ENCODE measurements at places on chromosomes 4 and X. TPM values are rescaled to one million over a fixed set of nuclear protein-coding genes. Genes with fewer than 3 reads are reported as not detected.

The MAGEA10 gene
- total RNA-seq = not detected

The AMELX gene
- not detected for total RNA-seq

The FRMPD3 gene
- total RNA-seq = 0.04 TPM

GRCh38 chr4:90375081-90375480 lies 247.9 kb downstream of the CCSER1 start:
- no peak for DNase-seq

GRCh38 chr4:91470671-91471070 lies 833.1 kb upstream of the GRID2 start:
- DNase-seq = no peak

DNA sequence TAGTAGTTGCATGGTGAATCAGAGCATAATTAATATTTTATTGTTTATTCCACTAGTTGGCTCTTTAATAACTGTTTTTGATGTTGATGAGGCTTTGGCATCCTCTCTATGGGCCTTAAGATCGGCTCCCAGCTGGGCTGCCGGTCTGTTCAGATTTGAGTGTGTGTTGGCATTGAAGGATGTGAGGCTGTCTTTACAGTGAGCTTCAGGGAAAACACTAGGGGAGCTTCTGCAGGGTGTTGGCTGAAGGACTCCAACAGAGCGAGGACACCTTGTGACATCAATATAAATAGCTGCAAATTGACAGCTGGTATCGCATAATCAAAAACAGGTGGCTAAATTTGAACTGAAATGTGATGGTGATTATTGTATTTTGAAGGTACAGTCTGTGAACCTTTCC lies 322.0 kb downstream of the FSTL5 start:
- no peak for DNase-seq

DNA sequence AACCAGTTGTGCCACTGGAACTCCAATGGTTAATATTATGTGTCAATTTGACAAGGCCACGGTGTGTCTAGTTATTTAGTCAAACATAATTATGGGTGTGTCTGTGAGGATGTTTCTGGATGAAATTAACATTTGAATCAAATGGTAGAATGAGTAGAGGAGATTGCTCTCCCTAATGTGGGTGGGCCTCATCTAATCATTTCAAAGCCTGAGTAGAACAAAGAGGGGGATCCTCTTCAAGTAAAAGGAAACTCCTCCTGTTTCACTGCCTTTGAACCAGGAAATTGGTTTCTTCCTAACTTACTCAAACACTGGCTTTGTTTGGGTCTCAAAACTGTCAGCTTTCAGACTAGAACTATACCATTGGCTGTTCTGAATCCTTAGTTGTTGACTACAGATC lies 1692.1 kb downstream of the PCDH19 start:
- no peak for DNase-seq

DNA sequence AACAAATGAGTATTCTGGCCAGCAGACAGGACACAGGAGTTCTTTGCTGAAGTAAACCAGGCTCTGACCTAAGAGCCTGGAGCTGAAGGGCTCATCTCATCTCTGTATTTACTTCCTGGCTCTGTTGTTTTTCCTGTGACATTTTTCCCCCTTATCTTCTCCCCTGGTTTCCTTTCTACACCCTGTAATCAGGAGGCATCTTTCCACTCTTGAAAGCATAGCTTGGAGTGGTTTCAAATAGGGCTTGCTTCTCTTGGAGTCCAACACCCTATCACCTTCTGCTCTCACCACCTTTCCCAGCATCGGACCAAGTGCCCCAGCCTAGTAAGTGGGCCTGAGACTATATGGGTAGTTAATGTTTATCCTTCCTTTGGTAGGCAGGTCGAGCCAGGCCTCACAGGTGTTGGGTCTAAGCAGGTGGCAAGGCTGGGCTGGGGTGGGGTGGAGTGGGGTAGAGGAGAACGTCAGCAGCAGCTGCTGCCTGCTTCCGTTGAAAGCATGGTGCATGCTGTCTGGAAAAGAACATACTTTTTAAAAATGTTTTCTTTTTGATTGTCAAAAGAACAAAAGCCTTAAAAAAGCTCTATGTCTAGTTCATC lies 1.2 kb downstream of the DRP2 start:
- no peak for DNase-seq

GRCh38 chrX:13996650-13997049 lies 33.0 kb downstream of the GEMIN8 start:
- no peak for DNase-seq

DNA sequence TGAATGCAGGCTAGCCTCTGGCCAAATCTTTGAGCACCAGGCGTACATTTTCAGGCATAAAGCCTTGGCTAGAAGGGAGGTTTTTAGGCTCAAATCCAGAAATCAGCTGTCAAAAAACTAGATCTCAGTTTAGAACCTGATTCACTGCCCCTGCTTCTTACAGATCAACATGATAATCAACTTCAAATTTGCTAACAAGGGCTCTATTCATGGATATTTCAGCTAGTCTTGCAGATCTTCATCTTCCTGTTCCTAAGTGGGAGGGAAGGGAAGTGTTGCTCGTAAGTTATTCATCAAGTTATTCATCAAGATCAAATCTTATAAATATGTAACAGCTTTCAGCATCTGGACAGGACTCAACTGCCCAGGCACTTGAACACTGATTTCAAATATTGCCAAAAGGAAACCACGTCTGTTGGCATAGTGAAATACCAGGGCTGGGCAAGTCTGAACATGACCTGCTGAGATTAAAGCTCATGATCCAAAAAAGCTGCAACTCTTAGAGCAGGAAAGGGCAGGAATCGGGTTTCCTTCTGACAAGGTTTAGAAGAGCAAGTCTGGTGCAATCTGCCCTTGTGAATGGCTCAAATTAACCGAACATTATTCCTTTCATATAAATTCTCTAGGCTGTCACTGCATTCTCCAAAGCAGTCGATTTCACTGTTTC lies 200.3 kb downstream of the PDGFC start:
- DNase-seq = no peak

- DNase-seq = no peak
Measured at GRCh38 chrX:65846974-65847373, 179.5 kb downstream of the MSN start.

DNA sequence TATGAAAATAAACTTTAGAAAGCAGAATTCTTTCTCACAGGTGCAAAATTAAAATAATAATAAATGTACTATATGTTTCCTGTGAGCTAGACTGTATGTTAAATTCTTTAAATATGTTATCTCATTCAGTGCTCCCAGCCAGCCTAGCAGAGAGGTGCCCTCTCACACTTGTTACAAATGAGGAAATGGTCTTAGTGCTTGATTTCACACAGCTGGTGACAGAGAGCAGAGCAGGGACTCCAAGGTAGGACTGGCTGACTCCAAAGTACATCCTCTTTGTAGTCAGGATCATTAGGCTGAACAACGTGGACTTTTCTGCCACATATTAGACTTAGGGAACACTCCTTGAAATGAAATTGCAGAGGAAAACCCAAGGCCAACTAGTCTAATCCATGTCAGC lies 72.0 kb upstream of the HHIP start:
- DNase-seq = no peak

- DNase-seq = no peak
Measured at GRCh38 chrX:8946563-8946962, 87.4 kb downstream of the FAM9B start.

DNA sequence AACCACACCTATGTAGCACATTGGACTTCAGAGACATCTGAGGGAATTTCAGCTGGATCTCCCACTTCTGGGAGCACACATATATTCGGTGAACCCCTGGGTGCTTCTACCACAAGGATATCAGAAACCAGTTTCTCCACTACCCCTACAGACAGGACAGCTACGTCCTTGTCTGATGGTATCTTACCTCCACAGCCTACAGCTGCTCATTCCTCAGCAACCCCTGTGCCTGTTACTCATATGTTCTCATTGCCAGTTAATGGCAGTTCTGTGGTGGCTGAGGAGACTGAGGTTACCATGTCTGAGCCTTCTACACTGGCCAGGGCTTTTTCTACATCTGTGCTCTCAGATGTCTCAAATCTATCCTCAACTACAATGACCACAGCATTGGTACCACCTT lies 45.7 kb downstream of the ADGRG4 start:
- no peak for DNase-seq

- no peak for DNase-seq
Measured at GRCh38 chr4:42914937-42915336, 22.4 kb downstream of the GRXCR1 start.

DNA sequence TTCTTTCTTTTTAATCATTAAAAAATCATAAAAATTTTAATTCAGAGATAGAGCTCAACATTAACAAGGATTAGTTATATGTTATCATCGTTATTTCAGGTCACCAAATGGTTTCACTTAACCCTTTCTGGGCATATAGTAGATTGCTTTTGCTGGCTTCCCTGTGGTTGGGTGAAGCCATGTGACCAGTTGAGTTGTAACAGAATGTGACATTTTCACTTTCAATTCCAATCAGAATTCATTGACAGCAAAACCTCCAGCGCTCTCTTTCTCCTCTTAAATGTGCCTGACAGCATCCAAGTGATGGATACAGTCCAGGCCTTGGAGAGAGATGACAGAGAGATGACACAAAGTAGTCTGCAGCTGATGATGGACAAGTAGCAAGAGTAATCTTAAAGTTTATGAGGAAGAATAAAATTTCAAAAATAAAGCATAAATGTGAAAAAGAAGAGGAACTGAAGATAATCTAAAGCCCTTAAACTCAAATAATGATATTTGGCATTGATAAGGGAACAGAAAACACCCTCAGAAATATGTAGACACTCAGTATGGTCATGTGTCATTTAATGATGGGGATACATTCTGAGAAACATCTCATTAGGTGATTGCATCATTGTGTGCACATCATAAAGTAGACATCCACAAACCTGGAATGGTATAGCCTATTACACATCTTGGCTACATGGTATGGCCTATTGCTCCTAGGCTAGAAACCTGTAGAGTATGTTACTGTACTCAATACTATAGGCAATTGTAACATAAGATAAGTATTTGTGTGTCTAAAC lies 92.3 kb upstream of the QRFPR start:
- no peak for DNase-seq

GRCh38 chrX:10008483-10009056 lies 41.4 kb downstream of the CLDN34 start:
- DNase-seq = no peak

Data from hepatocyte (in vitro differentiated cells).